Lower lobe of right lung (tissue), 2 donors: ENCODE measurements at places on chromosomes 12 and 14. TPM values are rescaled to one million over a fixed set of nuclear protein-coding genes. Genes with fewer than 3 reads are reported as not detected.

- DNase-seq: no peak
- H3K27ac ChIP-seq: no peak overlapping the region
- no peaks in the 10 kb centered on the region for H3K36me3 ChIP-seq
- no peaks in the 10 kb centered on the region for H3K4me1 ChIP-seq
Observed at GRCh38 chr12:125203145-125203765, 138.0 kb downstream of the AACS start.

DNA sequence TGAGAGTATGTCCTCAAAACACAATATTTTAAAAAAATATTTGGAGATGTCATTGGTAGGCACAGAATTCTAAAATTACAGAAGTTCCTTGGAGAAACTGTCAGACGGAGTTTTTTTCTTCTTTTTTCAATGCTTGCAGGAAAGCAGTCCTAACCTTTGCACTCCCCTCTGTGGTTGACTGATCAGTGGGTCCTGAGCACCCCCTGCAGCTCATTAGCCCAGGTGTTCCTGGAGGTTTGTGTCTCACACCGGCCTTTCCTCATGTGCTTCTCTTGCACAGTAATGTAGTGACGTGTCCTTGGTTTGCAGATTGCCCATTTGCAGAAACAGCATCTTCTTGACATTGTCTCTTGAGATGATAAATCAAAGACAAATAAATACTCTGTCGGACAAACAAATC, 513.0 kb downstream of the TMEM121 start:
- peak; percentile 65 for DNase-seq
- no peaks in the 10 kb centered on the region for H3K36me3 ChIP-seq
- peaks cover 3% of the 10 kb centered on the region for H3K27me3 ChIP-seq
- no peaks in the 10 kb centered on the region for H3K4me1 ChIP-seq
- H3K4me3 ChIP-seq: no peak overlapping the region
- H3K27ac ChIP-seq: no peak overlapping the region

DNA sequence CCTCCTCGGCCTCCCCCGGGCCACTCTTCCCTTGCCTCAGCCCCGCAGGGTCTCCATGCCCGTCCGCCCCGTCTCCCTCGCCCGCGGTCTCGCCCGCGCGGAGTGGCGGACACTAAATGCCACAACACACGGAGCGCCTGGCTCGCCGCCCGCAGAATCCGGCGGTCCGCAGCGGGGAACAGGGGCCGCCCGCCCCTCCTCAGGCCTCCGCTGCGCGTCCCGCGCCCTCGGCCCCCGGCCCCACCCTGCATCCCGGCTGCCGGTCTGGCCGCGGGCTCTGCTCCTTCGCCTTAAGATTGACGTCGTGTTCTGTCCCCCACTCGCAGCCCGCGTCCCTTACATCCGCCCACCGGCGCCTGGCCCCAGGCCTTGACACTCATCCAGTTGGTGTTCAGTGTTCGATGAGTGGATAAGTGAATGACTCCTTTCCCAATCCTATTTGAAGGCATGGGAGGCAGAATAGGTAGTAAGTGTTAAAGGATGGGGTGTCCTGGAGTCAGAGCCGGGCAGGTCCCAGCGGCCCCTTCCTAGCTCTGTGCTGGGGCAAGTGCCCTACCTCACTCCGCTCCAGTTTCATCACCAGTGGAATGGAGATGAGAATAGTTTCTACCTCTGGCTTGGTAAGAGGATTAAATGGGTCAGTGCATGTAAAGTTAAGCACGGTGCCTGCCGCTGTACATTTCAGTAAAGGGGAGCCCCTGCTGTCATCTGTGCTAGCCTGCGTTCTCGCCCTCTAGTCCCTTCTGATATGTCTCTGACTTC, 622 bp downstream of the TECPR2 start:
- peaks cover 20% of the 10 kb centered on the region for H3K36me3 ChIP-seq
- peaks cover 27% of the 10 kb centered on the region for H3K4me1 ChIP-seq
- H3K27ac ChIP-seq: peak overlapping the region; percentile 95
- no peaks in the 10 kb centered on the region for H3K27me3 ChIP-seq
- DNase-seq: peak; percentile 73
- peak overlapping the region; percentile 96 for H3K4me3 ChIP-seq

DNA sequence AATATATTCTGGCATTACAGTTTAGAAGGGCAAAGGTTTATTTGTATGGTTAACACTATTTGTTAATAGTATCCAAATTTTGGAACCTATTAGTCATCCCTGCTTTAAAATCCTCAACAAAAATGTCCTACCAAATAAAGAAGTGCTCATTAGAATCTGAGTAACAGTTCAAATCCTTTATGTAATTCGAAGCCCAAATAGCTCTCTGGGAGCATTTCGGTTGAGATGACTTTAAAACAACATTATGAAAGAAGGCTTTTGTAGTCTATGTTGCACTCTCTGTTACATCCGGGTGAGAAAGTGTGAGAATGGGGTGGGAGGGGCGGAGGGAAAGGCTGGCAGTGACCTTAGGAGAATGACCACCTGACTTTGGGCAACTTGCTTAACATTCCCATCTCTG, 59.7 kb downstream of the SLC38A1 start:
- H3K4me1 ChIP-seq: peaks cover 28% of the 10 kb centered on the region
- peaks cover 24% of the 10 kb centered on the region for H3K36me3 ChIP-seq
- no peaks in the 10 kb centered on the region for H3K27me3 ChIP-seq
- no peak overlapping the region for H3K27ac ChIP-seq
- H3K4me3 ChIP-seq: no peak overlapping the region
- no peak for DNase-seq

- DNase-seq: no peak
- H3K4me1 ChIP-seq: no peaks in the 10 kb centered on the region
- no peaks in the 10 kb centered on the region for H3K27me3 ChIP-seq
- no peak overlapping the region for H3K4me3 ChIP-seq
Observed at GRCh38 chr14:70332015-70332414, 27.5 kb downstream of the COX16 start.

GRCh38 chr14:74552623-74553022, 59.1 kb downstream of the ISCA2 start:
- H3K27ac ChIP-seq: peak overlapping the region; percentile 53
- DNase-seq: peak; percentile 71
- no peak overlapping the region for H3K4me3 ChIP-seq
- H3K36me3 ChIP-seq: no peaks in the 10 kb centered on the region
- H3K4me1 ChIP-seq: peaks cover 33% of the 10 kb centered on the region
- H3K27me3 ChIP-seq: no peaks in the 10 kb centered on the region

GRCh38 chr14:92400579-92401444, 77.8 kb downstream of the SLC24A4 start:
- no peaks in the 10 kb centered on the region for H3K27me3 ChIP-seq
- no peaks in the 10 kb centered on the region for H3K36me3 ChIP-seq
- no peak for DNase-seq
- peaks cover 7% of the 10 kb centered on the region for H3K4me1 ChIP-seq
- no peak overlapping the region for H3K4me3 ChIP-seq

RBMS2 gene
- 129 TPM for total RNA-seq

GRCh38 chr12:105487963-105488362, 157.5 kb downstream of the C12orf75 start:
- no peak for DNase-seq
- H3K4me1 ChIP-seq: no peaks in the 10 kb centered on the region
- no peak overlapping the region for H3K27ac ChIP-seq
- no peak overlapping the region for H3K4me3 ChIP-seq
- H3K27me3 ChIP-seq: no peaks in the 10 kb centered on the region
- H3K36me3 ChIP-seq: no peaks in the 10 kb centered on the region
